A172 (cell line): ENCODE measurements at places on chromosomes 6 and 20. TPM values are rescaled to one million over a fixed set of nuclear protein-coding genes. Genes with fewer than 3 reads are reported as not detected.

GRCh38 chr6:8181951-8182845, 79.8 kb upstream of the EEF1E1 start:
- no peak for DNase-seq

DNA sequence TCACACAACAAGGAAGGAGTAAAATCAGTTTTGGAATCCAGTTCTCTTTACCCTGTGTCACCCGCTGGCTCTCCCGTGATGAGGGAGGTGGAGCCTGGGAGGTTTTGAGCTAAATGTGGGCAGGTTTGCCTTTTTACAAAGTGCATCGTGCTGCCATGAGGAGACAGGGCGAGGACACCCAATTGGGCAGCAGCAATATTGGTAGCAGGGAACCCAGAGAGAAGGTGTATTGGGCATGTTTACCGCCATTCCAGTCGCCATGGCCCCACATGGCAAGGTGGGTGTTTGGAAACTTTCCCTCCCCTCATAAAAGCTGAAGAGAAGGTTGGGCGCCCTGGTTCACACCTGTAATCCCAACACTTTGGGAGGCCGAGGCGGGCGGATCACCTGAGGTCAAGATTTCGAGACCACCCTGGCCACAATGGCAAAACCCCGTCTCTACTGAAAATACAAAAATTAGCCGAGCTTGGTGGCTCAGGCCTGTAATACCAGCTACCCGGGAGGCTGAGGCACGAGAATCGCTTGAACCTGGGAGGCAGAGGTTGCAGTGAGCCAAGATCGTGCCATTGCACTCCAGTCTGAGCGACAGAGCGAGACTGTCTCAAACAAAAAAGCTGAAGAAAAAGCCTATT, 3.5 kb upstream of the UBE2V1 start:
- no peak for DNase-seq

DNA sequence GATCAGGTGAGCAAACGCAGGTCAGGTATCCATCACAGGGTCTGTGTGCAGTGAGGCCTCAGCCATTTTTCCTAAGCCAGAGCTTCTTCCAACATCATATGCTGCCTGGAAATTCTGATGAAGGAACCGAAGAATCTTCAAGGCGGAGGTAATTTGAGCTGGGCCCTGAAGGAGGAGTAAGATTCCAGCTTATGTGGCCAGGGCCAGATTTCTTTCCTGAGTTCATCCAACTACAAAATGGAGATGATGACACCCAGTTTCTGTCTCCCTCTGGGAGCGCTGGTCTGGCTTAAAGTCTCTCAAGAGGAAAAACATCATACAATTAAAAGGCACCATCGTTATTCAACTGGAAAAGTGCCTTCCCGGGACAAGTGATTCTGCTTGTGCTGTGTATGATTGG, 6.9 kb upstream of the MANBAL start:
- peak; percentile 41 for DNase-seq

DNA sequence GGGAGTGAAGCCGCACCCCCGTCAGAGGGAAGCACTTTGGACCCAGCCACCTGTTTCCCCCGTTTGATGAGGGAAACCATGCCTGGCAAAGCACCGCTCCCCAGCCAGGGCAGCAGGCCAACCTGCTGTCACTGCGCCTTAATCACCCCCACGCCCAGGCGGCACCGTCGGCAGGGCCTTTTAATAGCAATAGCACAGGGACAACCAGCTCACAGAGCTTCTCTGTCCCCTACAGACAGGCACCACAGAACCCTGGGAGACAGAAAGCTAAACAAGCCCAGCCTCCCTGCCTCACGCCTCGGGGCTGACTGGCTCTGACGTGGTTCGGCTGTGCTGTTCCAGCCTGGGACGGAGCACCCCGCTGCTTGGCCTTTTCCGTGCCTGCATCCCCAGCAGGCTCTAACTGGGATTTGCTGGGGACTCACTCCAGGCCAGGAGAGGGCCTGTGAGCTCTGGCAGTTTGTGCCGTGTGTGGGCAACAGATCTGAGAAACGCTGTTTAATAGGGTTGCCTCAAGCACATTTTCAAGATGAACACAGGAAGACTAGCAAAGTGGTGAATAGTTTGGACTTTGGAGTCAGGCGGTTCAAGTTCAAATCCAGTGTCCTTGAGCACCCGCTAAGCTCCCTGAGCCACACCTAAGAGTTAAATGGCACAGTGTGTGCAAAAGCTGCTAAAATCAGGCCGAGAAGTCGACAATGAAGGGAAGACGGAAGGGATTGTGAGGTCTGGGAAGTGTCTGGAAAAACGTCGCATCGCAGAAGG, 223.8 kb downstream of the NRN1 start:
- DNase-seq, result no peak

- no peak for DNase-seq
Observed at GRCh38 chr6:7215798-7216231, 97.2 kb downstream of the SSR1 start.

GRCh38 chr6:19538096-19538495, 299.1 kb upstream of the ID4 start:
- DNase-seq, result no peak

DNA sequence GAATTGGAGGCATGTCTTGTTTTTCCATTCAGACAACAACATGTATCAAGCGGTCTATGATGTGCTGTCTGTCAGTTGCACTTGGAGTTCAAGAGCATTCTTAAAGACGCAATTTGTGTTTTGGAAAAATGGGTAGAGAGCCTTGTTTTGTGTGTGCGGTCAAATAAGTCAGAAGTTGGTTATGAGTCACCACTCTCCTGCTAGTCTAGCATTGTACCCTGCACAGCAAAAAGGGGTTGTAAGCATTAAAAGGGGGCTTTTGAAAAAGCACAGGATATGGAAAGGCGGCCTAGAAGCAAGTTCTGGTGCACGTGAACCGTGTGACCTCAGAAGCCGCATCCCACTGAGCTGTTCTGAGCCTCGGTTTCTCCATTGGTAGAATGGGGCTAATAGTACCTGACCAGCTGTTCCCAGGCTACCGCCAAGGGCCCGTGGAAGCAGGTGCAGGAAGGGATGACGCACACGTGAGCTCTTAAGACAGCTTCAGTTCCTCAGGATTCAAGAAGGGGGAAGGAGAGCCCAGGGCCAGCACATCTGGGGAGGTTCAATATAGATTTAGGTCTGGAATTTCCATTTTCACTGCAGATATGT, 61.6 kb upstream of the SNX9 start:
- DNase-seq, result peak; percentile 63

GRCh38 chr6:142676647-142677192, 268.3 kb downstream of the HIVEP2 start:
- no peak for DNase-seq

DNA sequence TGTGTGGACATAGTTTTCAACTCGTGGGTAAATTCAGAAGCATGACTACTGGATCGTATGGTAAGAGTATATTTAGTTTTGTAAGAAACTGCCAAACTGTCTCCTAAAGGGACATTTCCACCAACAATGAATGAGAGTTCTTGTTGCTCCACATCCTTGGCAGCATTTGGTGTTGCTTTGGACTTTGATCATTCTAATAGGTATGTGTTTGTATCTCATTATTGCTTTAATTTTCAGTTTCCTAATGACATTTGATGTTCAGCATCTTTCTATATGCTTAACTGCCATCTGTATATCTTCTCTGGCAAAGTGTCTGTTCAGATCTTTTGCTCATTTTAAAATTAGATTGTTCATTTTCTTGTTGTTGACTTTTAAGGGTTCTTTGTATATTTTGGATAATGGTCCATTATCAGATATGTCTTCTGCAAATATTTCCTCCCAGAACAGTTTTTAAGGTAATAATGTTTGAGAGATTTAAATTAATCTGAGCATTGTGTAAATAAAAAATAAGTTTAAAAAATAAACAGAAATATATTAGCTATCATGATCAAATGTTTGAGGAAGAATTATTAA, 138.7 kb downstream of the CCDC170 start:
- no peak for DNase-seq

GRCh38 chr6:113162739-113163138, 694.4 kb upstream of the MARCKS start:
- no peak for DNase-seq

- peak; percentile 79 for DNase-seq
Observed at GRCh38 chr6:144294016-144294415, 8.9 kb downstream of the UTRN start.

DNA sequence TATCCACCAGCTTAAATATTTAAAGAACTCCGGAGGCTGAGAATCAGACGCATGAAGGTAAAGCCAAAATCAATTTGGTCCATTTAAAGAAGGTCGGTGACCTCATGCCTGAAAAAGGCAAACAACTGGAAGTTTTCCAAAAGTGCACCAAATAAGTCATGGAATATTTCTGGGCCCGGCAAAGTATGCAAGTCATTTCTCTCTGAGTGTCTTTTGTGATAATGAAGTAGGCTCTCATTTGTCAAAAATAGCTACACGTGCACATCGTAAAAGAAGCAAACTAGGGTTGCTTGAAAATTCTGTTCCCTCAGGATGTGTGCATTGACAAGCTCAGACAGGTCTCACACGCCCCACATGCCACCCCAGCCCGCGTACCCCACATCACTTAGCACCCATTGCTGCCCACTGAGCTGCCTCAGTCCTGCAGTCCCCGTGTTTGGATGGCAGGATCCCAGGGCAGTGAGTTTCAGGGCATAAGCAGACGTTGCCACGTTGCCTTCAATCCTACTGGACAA, 20.5 kb upstream of the PYGB start:
- peak; percentile 78 for DNase-seq

GRCh38 chr6:74208239-74208638, 512.2 kb downstream of the CD109 start:
- no peak for DNase-seq

DNA sequence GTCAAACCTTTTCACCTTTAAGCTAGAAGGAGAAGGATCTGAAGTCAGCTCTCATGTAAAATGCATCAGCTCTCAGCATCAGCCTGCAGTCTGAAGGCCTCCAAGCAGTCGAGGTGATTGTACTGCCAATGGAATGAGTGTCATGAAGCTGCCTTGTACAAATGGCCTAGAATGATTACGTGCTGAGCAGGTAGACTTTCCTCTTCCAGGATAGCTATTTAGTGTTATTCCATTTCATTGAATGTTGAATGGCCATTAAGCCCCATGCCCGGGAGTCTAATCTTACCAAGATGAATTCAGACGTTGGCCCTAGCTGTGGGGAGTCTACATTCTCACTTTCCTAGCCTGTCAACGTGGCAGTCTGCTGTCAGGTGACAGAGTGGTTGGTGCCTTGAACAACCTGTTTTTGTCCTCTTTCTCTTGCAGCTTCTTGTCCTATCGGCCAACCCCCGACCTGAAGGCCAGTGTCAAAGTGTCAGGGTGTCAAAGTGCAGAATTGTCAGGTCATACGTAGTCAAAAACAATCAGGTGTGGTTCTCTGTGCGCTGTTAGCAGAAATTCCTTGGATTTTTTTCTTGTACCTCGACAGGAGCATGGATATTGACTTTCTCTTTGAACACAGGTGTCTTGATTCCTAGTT, 95.2 kb upstream of the TIAM2 start:
- DNase-seq, result no peak

DNA sequence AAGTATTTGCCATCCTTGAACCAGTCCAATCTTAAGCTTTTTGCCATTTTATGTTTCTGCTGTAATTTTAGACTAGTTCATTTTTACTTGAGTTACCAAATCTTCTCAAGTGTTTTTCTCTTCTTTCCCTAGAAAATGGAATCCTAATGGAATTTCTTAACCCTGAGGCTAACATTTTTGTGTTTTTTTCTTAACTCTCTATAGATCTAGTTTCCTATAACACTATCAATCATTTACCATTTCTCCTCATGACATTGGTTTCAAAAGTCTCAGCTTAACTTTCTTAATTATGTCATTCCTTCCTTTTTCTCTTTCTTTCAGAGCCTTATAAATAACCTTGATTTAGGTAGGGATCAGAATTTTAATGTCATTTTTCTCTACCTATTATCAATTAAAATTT, 54.8 kb downstream of the SENP6 start:
- no peak for DNase-seq

GRCh38 chr6:142462260-142462659, 160.5 kb downstream of the ADGRG6 start:
- DNase-seq, result no peak

DNA sequence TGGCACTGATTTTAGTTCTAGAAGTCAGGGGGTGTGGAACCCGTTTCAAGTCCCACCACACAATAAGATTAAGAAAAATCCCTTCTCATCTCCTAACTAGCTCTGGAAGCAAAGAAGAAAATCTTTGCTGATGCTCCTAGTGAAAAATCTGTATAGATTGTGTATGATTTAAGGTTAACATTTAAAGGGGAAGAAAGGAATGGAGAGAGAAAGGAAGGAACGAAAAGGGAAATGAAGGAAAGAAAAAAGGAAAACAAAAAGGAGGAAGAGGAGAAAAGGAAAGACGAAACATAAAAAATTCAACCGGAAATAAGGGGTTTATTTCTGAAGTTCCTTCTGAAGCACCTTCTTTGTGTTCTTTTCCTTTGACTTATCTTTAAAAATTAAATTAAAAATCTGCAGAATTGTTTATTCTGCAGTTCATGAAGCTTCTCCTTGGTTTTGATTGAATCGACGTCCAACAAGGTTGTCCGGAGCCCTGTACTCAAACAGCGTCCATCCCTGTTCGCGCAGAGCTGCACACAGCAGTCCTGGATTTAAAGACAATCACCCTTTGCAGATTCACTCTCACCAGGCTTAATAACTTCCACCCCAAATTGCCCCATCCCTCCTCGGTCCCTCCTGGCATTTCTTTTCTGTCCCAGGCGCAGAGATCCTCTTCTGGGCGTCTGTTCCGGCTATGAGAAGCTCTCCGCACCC, 1.6 kb upstream of the TFAP2B start:
- DNase-seq, result no peak

DNA sequence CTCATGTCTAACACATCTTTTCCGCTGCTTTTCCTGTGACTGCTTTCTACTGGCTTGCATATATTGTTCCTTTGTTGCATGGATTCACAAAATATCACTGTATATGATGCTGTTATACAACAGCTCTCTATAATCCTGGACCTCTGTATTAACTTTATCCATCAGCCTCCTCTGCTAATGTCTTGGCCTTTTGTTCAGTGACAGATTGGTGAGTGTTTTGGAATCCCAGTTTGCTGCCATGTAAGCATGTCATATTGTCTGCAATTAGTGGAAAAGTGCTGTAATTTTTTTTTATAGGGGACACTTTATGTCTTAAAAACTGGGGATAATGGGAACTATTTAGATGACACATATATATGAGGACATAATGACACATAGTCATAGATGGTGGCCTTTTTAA, 3.0 kb downstream of the RIMS1 start:
- no peak for DNase-seq

GRCh38 chr20:24991897-24992486, 559 bp downstream of the APMAP start:
- no peak for DNase-seq

The ARFRP1 gene
- total RNA-seq, result 61.1 and 65.7 TPM in 2 replicates

The SLPI gene
- 0.33 TPM in 1 of 2 replicates, not detected in the other for total RNA-seq

The BPI gene
- total RNA-seq, result not detected in 2 replicates

The ID1 gene
- 395 and 602 TPM in 2 replicates for total RNA-seq

The PHACTR1 gene
- 0.55 and 1.6 TPM in 2 replicates for total RNA-seq

The SLC35B3 gene
- total RNA-seq, result 11.2 and 18.7 TPM in 2 replicates

The BNIP5 gene
- total RNA-seq, result not detected in 2 replicates

The ZDHHC14 gene
- total RNA-seq, result 3.5 and 5.5 TPM in 2 replicates
